ENCODE measurements at places on chromosomes 4 and X.

DNA sequence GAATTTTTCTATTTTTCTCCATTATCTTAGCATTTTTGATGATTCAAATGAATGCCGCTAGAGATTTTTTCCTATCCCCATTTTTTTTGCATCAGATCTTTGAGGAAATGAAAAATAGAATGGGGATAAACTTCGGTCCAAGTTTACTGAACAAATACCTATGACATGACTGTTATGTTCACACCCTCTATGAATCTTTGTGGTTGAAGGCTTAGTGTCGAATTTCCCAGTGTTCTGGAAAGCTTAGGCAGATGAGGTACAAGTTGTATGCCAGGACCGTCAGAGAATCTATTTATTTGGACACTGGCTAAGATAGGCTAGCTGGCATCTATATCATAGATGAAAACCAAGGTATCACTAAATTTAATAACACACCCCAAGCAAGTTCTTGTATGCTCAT, 123.4 kb downstream of the SPCS3 start:
- DNase-seq, result no peak

GRCh38 chrX:14173873-14174272, 144.2 kb upstream of the GEMIN8 start:
- DNase-seq, result no peak

DNA sequence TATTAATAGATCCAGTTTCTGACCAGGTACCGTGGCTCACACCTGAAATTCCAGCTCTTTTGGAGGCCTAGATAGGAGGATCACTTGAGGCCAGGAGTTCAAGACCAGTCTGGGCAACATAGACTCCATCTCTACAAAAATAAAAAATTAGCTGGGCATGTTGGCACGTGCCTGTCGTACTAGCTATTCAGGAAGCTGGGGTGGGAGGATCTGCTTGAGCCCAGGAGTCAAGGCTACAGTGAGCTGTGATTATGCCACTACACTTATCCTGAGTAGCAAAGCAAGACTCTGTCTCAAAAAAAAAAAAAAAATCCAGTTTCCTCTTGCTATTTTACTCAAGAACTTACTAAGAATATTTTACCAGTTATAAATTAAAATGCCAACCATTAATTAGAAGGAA, 91.7 kb downstream of the SLC10A6 start:
- DNase-seq, result no peak

DNA sequence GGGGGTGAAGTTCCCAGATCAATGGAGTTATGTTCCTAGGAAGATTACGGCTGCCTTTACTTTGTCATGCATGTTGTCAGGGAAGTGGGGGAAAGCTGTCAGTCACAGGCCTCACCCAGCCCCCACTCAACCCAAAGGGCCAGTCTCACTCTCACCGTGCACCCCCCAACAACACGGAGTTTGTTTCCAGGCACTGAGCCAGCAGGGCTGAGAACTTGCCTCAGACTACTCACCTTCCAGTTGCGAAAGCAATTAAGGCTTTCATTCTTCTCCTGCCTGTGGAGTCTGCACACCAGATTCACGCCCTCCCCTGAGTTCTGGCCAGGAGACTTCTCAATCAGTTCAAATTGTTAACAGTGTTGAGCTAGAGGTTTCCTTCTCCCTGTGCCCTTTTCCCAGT, 114.3 kb downstream of the SH3BGRL start:
- no peak for DNase-seq

- no peak for DNase-seq
Measured at GRCh38 chrX:141619336-141619735, 29.8 kb downstream of the SPANXA2 start.

GRCh38 chr4:84480082-84480481, 19.0 kb downstream of the NKX6-1 start:
- no peak for DNase-seq

GRCh38 chr4:175125410-175126068, 207.4 kb downstream of the ADAM29 start:
- DNase-seq, result no peak

Measured in aorta (tissue), 5 donors.